ENCODE measurements at places on chromosomes 16 and 17. TPM values are rescaled to one million over a fixed set of nuclear protein-coding genes. Genes with fewer than 3 reads are reported as not detected.
A peak's percentile ranks its signal among the peaks of the same experiment; 100 is the strongest.

GRCh38 chr17:51046514-51047384 lies 73.9 kb downstream of the SPAG9 start:
- no peaks in the 10 kb centered on the region for H3K27me3 ChIP-seq
- H3K36me3 ChIP-seq = no peaks in the 10 kb centered on the region
- H3K4me3 ChIP-seq = peak overlapping the region; percentile 51
- H3K27ac ChIP-seq = peak overlapping the region; percentile 69
- H3K4me1 ChIP-seq = peaks cover 7% of the 10 kb centered on the region

DNA sequence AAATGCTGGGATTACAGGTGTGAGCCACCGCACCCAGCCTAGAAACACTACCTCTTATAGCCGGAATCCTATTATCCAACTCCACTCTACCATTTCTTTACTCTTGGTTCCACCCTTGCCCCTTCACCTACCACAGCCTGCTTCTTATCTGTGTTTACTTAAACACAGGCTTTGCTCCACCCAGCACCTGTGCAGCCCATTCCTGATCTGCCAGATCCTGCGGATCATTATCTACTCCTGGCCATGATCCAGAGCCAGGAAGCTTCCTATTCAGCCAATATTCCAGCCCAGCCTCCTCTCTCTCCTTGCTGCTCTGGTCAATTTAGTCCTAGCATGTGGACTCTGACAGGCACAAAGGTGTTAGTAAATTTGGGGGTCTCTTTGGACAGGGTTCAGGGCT lies 98.8 kb upstream of the MED13 start:
- H3K36me3 ChIP-seq = no peaks in the 10 kb centered on the region
- H3K27ac ChIP-seq = no peak overlapping the region
- no peaks in the 10 kb centered on the region for H3K27me3 ChIP-seq
- DNase-seq = no peak

- H3K36me3 ChIP-seq = no peaks in the 10 kb centered on the region
- no peak overlapping the region for H3K27ac ChIP-seq
- peaks cover 6% of the 10 kb centered on the region for H3K27me3 ChIP-seq
- no peak overlapping the region for H3K4me3 ChIP-seq
- no peak for DNase-seq
- H3K4me1 ChIP-seq = no peaks in the 10 kb centered on the region
Measured at GRCh38 chr16:58062821-58063220, 37.3 kb downstream of the MMP15 start.

GRCh38 chr16:86846136-86846535 lies 267.8 kb downstream of the FOXL1 start:
- DNase-seq = no peak
- H3K4me3 ChIP-seq = no peak overlapping the region
- H3K4me1 ChIP-seq = 0 out of 2 replicates have a peak, but pooled peaks cover 3% of the 10 kb centered on the region

- DNase-seq = no peak
- no peak overlapping the region for H3K27ac ChIP-seq
- H3K36me3 ChIP-seq = no peaks in the 10 kb centered on the region
- H3K4me1 ChIP-seq = no peaks in the 10 kb centered on the region
Measured at GRCh38 chr17:72446525-72447250, 325.9 kb downstream of the SOX9 start.

KLHL10 gene
- not detected for total RNA-seq
